Stimulated activated naive CD8-positive, alpha-beta T cell treated with anti-CD3 and anti-CD28 coated beads, Interleukin-15, Interleukin-2, amounts not matched to agents 100 U/mL and 50 U/mL, for 24 hours (primary cell): ENCODE measurements at places on chromosomes 13 and 19.

DNA sequence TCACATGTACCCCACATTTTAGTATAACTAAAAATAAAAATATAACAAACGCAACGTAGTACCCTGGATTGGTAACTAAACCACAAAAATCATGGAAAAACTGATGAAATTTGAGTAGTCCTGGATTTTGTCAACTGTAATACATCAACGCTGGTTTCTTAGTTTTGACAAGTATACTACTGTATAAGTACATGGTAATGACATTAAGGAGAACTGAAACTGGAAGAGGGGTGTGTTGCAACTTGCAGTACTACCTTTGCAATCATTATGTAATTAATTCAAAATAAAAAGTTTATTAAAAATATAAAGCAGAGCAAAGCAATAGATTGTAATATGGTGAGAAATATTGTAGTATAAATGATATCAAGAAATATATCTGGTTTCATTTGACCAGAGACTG is 1158.0 kb upstream of the SPRY2 start:
- DNase-seq: no peak

- no peak for DNase-seq
Observed at GRCh38 chr13:33775339-33776108, 42.4 kb upstream of the RFC3 start.

- no peak for DNase-seq
Observed at GRCh38 chr13:98719527-98720250, 32.8 kb downstream of the SLC15A1 start.

DNA sequence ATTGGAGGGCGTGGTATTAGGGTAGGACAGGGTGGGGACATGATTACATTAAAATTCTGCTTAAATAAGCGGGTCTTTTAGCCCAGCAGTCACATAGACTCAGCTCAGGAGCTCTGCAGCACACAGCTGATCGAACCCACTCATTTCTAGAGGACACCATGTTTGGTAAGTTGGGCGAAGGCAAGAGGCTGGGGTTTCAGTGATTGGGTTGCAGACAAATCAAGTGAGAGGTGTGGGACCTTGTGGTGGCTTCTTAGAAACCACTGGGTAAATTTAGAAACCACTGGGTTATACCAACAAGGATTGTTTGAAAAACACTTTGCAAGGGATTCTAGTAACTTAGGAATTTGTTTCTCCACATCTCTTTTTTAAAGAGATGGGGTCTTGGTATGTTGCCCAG is at the start of gene LEUTX:
LEUTX (plus strand) TSS at position 92 of the 400 bp plus-strand sequence; CDS start at position 159, 67 bp downstream.
- DNase-seq: peak; percentile 8

- DNase-seq: no peak
Observed at GRCh38 chr19:31553112-31553845, 204.0 kb upstream of the TSHZ3 start.

- DNase-seq: no peak
Observed at GRCh38 chr19:30111021-30111855, 169.2 kb downstream of the URI1 start.

- peak; percentile 60 for DNase-seq
Observed at GRCh38 chr19:13430790-13431582, 75.3 kb downstream of the CACNA1A start.

- DNase-seq: no peak
Observed at GRCh38 chr19:50876456-50876855, 3.2 kb downstream of the KLK2 start.

- no peak for DNase-seq
Observed at GRCh38 chr13:97471711-97472110, 37.7 kb downstream of the RAP2A start.

- DNase-seq: no peak
Observed at GRCh38 chr19:38073841-38074685, 150.0 kb downstream of the DPF1 start.

DNA sequence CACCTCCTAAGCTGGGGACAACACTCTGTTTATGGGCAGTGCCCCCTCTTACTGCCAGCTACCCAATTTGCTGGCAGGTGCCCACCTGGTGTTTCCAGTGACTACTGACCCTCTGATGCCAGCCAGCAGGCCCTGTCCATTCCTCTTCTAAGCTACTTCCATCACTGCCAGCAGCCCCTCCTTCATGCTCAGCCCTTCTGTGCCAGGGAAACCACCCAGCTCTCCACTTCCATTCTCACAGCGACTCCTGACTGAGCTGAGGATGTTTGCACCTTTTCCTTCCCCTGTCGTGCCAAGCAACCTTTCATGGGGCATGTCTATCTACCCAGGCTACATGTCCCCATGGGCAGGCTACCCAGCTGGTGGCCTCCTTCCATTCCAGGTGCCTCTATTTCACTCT is 24.0 kb upstream of the ZNF492 start:
- no peak for DNase-seq

DNA sequence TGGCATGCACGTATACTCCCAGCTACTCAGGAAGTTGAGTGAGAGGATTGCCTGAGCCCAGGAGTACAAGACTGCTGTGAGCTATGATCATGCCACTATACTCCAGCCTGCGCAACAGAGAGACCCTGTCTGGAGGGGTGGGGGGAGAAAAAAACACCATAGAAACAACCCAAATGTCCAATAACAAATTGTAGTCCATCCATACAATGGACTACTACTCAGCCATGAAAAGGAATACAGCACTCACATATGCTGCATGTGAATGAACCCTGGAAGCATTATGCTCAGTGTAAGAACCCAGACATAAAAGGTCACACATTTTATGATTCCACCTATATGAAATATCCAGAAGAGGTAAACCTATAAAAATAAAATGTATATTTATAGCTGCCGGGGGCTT is 42.3 kb downstream of the CD320 start:
- no peak for DNase-seq

DNA sequence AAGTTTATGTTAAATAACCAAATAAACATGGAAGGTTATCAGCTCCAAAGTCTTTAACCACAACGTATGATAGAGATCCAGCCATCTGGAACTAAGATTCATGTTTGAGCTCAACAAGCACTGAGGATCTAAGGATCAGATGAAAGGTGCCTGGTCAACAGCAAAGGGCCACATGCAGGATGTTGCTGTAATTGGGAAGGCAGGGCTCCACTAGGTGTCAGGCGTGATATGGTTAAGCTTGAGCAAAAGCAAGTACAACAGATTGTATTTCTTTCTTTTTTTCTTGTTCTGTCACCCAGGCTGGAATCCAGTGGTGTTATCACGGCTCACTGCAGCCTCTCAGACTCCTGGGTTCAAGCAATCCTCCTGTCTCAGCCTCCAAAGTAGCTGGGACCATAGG is 12.0 kb downstream of the EBPL start:
- no peak for DNase-seq

GRCh38 chr19:54918499-54918898 is 12.6 kb downstream of the NCR1 start:
- DNase-seq: no peak

DNA sequence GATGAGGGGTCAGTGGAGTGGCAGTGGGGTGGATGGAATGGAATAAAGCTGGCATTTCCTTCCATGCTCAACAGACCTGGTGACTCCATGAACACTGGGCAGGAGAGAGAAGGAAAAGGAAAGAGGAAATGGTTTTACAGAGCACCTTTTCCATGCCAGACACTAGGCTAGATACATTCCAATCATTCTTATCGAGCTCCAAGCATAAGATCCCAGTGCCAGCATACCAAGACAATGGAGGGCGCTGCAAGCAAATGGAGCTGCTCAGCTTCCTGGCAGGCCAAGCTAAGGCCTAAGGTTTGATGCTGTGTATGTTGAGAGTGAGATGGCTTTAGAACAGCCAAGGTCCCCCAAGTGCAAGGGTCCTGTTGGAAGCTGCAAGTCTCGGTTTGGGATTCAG is 113.2 kb downstream of the HSPH1 start:
- DNase-seq: no peak

- no peak for DNase-seq
Observed at GRCh38 chr13:24308488-24309020, 826 bp upstream of the C1QTNF9 start.

- DNase-seq: no peak
Observed at GRCh38 chr19:13398780-13399726, 107.2 kb downstream of the CACNA1A start.

DNA sequence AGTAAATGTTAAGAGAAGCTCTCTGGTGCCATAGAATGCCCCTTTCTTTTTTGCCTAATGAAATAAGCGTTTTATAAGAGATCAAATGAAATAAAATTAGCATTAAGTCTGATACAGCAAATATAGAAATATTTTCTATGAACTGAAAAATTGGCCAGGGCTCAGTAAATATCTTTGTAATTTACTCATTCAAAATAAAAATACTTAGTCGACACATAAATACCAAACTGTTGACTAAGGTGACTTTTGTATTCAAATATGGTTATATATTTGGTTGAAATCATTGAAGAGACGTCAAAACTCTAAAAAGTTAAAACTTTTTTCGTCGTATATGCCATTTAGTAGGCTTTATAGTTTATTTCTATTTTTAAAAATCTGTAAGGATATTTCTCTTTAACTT is 25.6 kb downstream of the IPO5 start:
- DNase-seq: no peak

GRCh38 chr19:55372316-55373081 is 2.2 kb upstream of the IL11 start:
- DNase-seq: peak; percentile 65

GRCh38 chr19:16626796-16627192 is 1.2 kb downstream of the MED26 start:
- DNase-seq: peak; percentile 27

- DNase-seq: peak; percentile 72
Observed at GRCh38 chr19:46713781-46714443, 3.0 kb downstream of the PRKD2 start.

DNA sequence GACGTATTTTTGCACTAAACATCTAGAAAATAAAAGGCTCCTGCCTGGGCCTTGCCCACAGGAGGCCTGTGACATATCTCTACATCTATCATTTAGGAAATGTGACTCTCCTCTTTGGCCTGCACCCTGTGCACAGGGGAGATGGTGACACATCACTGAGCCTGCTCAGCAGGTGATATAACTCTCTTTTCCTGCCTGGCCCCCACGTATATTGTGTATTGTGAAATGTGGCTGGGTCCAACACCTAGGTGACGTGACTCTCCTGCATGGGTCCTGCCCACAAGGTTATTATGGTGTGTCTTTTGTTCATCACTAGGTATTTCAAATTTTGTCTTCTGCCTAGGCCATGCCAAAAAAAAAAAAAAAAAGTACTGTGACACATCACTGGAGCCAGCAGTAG is 61.4 kb upstream of the ZNF724 start:
- DNase-seq: no peak

GRCh38 chr19:10782795-10783194 is 53.2 kb downstream of the TMED1 start:
- DNase-seq: no peak

GRCh38 chr13:110420626-110421025 is 113.5 kb downstream of the COL4A2 start:
- no peak for DNase-seq

- DNase-seq: no peak
Observed at GRCh38 chr13:51043310-51043709, 67.8 kb downstream of the C13orf42 start.

- DNase-seq: peak; percentile 89
Observed at GRCh38 chr19:46748325-46749109, 2.3 kb upstream of the STRN4 start.

GRCh38 chr13:24564881-24565280 is 52.3 kb upstream of the PARP4 start:
- DNase-seq: no peak

DNA sequence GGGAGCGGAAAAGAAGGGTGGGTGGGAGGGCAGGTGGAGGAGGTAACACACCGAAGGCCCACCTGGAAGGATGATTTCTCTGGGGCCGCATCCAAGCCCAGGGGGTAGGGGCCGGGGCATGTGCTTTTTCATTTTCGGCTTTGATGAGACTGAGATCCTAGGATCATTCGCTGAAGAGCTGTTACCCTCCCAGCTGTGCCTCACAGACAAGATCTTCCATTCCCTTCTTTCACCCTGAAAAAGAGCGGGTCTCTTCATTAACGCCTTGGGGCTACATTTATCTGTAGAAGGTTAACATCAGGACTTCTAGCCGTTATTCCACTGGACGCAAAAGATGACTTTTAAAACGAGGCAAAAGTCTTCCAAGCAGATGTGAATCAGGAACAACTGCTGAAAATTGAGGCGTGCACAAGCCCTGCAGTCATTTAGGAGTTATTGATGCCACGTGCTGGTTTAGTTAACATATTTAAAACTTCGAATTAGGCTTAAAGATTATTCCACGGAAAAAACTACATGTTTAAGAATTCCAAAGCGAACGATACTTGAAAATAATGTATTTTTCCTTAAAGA is 1.1 kb downstream of the LMO7 start:
- no peak for DNase-seq

- DNase-seq: no peak
Observed at GRCh38 chr13:98293570-98294142, 116.6 kb upstream of the RNF113B start.

DNA sequence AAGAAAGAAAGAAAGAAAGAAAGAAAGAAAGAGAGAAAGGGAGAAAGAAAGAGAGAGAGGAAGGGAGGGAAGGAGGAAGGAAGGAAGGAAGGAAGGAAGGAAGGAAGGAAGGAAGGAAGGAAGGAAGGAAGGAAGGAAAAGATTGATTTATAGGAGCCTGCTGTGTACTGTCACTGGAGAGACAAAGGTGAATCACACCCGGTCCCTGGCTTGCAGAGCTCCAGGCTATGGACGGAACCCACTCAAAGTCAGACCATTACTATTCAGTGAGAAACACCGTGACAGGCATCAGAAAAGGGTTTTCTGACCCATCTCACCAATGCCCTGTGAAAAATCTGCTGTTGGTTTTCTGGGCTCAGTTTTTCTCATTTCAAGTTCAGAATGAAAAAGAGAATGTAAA is 7.3 kb upstream of the CEACAM6 start:
- DNase-seq: no peak
